ENCODE measurements at places on chromosomes 3 and 15.

DNA sequence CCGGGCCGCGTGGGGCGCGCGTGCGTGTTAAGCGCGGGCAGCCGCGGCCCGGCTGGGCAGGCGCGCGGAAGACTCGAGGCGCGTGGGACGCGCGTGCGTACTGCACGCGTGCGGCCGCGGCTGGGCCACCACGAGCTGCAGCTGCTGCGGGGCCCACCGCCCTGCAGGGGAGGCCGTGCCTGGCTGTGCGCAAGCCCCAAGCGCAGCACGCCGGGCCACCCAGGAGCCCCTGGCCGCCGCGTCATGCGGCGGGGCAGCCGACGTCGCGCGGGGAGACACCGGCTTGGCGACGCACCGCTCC, 590 bp upstream of the TRIM71 start:
- no peak for DNase-seq

DNA sequence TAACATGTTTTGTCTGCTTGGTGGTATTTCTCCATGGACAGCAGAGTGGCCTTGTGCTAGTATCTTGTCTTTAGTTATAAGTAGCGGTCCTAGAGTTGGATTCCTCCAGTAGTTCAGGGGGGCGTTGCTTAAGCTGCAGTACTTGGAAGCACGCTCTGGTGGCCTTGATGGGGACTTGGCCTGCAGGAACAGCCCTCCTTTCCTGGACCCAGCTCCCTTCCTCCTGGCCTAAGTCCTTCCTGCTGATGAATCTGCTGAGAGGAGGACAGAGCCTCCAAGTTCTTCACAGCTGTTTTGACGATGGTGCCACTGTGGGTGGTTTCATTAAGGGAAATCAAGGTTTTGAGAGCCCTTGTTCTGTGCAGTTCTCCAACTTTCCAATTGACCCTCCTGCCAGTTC, 38.6 kb upstream of the SEC22A start:
- no peak for DNase-seq

- no peak for DNase-seq
Observed at GRCh38 chr3:166291186-166291955, 454.1 kb upstream of the BCHE start.

GRCh38 chr15:68195336-68196112, 9.6 kb downstream of the CALML4 start:
- DNase-seq = no peak

- DNase-seq = no peak
Observed at GRCh38 chr15:55970286-55970685, 23.1 kb downstream of the NEDD4 start.

GRCh38 chr15:35738370-35738769, 192.4 kb upstream of the DPH6 start:
- DNase-seq = peak; percentile 62

- no peak for DNase-seq
Observed at GRCh38 chr3:101158374-101158773, 162.0 kb downstream of the IMPG2 start.
